ENCODE measurements at places on chromosomes 4 and X. TPM values are rescaled to one million over a fixed set of nuclear protein-coding genes. Genes with fewer than 3 reads are reported as not detected.

- peak; percentile 94 for DNase-seq
Measured at GRCh38 chr4:1726146-1726934, 5.0 kb downstream of the TACC3 start.

- no peak for DNase-seq
Measured at GRCh38 chr4:175456131-175456530, 355.9 kb downstream of the GPM6A start.

DNA sequence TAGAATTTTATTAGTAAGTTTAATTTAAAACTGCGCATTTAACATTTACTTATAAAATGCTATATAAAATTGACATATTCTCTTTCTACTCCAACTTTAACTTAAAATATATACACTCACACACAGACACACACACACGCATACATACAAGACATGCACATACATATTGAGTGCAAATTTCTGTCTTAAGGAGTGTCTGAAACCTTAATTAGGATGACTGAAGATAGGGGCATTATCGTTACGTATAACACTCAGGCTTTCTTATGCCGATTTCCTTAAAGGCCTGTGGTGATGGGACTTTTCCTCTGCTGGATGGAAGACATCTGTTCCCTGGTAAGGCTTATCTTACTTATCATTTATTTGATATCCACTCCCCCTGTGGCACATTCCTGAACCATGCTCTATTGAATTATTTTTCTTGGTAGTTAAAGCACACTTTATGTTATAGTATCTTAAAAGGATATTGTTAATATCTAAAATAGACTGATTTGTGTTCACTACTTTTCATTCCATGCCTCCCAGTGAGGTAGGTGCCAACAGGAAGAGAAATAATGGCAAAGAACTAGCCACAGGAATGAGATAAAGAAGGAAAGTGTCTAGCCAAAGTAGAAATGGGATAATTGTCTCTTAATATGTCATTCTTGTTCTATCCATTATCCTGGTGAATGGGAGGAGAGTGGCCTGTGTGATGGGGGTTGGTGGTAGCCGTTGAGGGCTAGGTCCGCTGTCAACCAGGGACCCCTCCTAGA, 92.9 kb upstream of the GPRIN3 start:
- no peak for DNase-seq

EVC2 gene
- total RNA-seq: 3.1 TPM

SCML1 gene
- 8.2 TPM for total RNA-seq

GRCh38 chrX:538311-538710, 92.3 kb upstream of the SHOX start:
- peak; percentile 71 for DNase-seq

GRCh38 chrX:150504397-150505182, 63.8 kb upstream of the MTM1 start:
- no peak for DNase-seq

- DNase-seq: no peak
Measured at GRCh38 chr4:7842384-7843279, 97.0 kb downstream of the AFAP1 start.

GRCh38 chr4:20394512-20394911, 142.8 kb downstream of the SLIT2 start:
- DNase-seq: no peak

HOPX gene
- not detected for total RNA-seq

- no peak for DNase-seq
Measured at GRCh38 chr4:68360231-68360968, 10.5 kb upstream of the YTHDC1 start.

- no peak for DNase-seq
Measured at GRCh38 chr4:38004887-38005286, 44.7 kb downstream of the PTTG2 start.

GRCh38 chr4:28279249-28279648, 1418.6 kb downstream of the STIM2 start:
- DNase-seq: no peak

- DNase-seq: no peak
Measured at GRCh38 chr4:147340591-147341120, 140.2 kb upstream of the EDNRA start.

- no peak for DNase-seq
Measured at GRCh38 chrX:24494647-24495075, 29.6 kb downstream of the PDK3 start.

DNA sequence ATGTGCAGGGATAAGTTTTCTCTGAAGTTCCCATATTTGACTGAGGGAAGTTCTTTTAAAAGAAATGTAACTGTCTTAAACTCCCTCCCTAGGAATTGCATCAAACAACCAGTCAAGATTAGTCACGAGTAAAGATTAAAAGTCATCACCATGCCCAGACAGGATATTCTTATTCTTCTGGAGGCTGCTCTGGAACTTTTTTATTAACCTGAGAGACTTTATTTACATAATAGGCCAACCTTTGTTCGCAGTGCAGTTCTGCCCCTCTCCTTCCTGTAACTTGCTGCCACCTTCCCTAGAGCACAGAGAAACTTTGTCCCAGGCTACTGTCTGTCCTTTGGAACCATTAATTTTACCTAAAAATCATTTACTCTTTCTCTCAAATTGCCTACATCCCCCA, 9.8 kb upstream of the HERC3 start:
- no peak for DNase-seq

DNA sequence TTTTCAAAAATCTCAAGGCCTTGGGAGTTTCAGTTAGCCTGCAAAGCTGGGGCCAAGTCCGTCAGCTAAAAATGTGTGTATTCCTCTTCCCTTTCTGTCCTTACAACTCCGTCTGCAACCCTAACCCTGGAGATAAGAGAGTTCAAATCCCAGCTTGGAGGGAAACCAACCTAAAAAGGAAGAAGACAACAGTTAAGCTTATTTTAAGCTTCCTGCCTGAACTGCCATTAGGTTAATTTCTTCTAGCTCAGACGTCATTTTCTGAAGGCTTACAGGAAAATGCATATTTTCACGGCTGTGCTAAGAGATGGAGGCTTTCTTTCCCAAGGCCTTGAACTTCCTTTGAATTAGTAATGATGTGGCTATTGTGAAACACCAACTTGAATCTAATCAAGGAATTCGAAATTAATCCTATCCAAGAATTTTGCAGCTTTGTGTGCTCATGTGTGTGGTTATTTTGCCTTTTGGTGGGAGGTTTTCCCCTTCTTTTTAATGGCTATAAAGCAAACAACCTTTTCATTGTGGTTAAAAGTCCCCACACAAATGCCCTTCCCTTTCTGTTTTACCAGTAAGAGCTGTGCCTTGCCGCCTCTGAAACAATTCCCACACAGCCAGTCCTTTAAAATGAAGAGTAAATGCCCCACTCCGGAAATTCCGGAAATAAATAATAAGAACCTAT, 103.5 kb downstream of the IRF2 start:
- DNase-seq: no peak

TMA16 gene
- 30.8 TPM for total RNA-seq

CENPVL1 gene
- not detected for total RNA-seq

P2RY8 gene
- total RNA-seq: not detected

AMOT gene
- total RNA-seq: 7.2 TPM

PAK3 gene
- not detected for total RNA-seq

DNA sequence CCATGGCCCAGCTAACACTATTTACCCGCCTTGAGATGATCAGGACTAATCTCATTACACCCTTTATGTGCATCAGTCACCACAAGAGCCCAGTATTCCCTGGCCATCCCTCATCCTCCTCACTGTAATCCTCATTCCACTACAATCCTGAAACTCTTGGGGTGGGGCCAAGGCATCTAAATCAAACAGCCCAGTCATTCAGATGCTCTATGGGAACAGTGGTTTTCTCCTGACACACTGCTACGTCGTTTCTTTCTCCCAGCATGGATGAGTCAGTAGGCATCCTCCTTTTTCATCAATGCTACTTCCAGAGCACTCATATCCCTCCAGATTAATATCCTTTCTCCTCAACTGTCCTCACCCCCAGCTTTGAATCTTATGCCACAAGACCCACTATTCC, 5.6 kb downstream of the SDAD1 start:
- no peak for DNase-seq

- no peak for DNase-seq
Measured at GRCh38 chrX:40109288-40110008, 11.7 kb upstream of the BCOR start.

ANOS1 gene
- 0.08 TPM for total RNA-seq

Measured in osteocyte (in vitro differentiated cells).